ENCODE measurements at places on chromosomes 2 and 18. TPM values are rescaled to one million over a fixed set of nuclear protein-coding genes. Genes with fewer than 3 reads are reported as not detected.

Gene SERPINB12
- not detected for total RNA-seq

Gene LIPG
- total RNA-seq: 0.10 TPM

Gene DHRS9
- total RNA-seq: 3.5 TPM

Gene NYAP2
- 0.02 TPM for total RNA-seq

Gene ZSWIM2
- not detected for total RNA-seq

Gene GPR55
- total RNA-seq: not detected

Gene ARL5A
- 29.7 TPM for total RNA-seq

Gene EFHD1
- total RNA-seq: 1.9 TPM

Gene CXCR1
- not detected for total RNA-seq

Gene DSG3
- not detected for total RNA-seq

Gene ADAM23
- 10.0 TPM for total RNA-seq

Gene LONRF2
- 3.3 TPM for total RNA-seq

Gene ACTG2
- 0.11 TPM for total RNA-seq

Gene ELOA2
- total RNA-seq: not detected

Gene IMPA2
- 59.3 TPM for total RNA-seq

Gene CTAGE1
- not detected for total RNA-seq

Gene PLEK
- not detected for total RNA-seq

Gene CD207
- not detected for total RNA-seq

All from A549 treated with DMSO at 1 μM for 4 hours (cell line).